Jurkat, Clone E6-1 (cell line): ENCODE measurements at places on chromosomes 6 and 20.

DNA sequence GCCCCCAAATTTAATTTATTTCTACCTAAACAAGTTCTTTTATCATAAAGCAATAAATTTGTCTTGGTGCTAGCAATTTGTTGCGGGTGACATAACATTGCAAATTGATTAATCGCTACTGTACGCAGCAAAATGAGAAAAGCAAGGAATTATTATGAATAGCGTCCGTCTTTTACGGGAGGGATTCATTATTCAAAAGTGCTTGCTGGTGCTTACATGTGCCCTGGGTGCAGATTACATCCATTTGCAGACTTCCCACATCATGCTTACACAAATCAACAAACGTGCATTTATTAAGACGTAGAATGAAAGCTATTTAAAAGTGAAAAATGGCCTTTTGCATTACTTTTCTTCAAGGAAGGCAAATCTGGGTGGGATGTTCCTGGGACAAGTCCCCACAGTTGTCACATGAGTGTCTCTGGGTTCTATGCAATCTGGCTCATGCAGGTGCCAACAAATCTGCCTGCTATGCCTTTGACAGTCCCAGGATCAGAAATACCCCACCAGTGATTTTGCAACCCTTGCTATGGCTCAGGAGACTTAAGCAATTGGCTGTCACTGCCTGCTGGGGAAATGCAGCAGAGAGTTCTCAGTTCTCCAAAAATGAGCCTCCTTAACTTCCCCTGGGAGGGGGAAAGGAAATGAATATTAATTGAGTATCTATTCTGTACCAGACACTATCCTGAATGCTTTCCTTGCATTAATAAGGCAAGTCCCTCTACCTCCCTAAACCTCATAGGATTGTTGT, 30.1 kb upstream of the MAFB start:
- no peak for DNase-seq

DNA sequence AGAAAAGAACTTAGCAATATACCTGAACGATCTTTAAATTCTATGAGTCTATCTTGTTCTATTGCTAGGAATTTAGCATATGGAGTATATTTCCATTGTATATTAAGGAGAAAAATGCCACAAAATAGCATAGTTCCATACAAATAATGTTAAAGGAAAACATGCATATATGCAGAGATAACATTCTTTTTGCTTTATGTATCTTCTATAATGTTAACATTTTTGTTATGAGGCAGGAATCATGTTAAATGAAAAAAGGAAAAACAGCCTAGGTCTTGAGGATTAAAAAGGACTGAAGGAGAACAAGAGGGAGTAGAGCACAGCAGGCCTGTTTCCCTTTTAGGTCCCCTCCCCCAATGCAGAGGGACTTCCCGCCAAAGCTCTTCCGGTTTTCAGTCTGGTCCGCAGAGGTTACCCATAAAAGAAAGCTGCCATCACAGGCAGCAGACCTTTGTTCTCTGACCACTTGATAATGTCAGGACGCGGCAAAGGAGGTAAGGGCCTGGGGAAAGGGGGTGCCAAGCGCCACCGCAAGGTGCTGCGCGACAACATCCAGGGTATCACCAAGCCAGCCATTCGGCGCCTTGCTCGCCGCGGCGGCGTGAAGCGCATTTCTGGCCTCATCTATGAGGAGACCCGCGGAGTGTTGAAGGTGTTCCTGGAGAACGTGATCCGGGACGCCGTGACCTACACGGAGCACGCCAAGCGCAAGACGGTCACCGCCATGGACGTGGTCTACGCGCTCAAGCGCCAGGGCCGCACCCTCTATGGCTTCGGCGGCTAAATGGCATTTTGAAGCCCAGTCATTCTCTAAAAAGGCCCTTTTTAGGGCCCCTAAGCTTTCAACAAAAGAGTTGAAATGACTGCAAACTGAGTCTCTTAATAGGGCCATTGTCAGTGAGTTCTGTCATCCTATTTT, 108.4 kb upstream of the PRSS16 start:
- peak; percentile 96 for DNase-seq

GRCh38 chr6:304833-305370, 12.6 kb downstream of the DUSP22 start:
- DNase-seq: no peak

DNA sequence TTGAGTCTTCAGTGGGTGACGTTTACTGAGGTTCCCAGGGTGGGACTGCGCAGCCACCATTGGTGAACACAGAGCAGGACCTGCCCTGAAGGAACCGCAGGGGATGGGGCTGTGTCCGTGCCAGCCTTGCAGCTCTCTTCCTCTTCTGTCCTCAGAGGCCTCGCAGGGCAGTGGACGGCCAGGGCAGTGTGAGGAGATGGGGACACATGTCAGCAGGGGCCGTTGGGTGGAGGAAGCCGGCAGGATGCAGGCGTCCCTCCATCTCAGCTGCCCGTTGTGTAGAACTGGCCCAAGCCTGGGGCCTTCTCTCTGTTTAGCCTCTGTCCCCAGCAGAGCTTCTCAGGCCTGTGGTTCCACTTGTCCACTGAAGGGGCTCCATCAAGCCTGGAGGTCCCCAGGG, 53.6 kb upstream of the SMOC2 start:
- no peak for DNase-seq

GRCh38 chr6:25504661-25505060, 147.4 kb upstream of the SCGN start:
- no peak for DNase-seq

- no peak for DNase-seq
These were observed 8.1 kb downstream of the SLC2A4RG start for GRCh38 chr20:63747622-63748069.

DNA sequence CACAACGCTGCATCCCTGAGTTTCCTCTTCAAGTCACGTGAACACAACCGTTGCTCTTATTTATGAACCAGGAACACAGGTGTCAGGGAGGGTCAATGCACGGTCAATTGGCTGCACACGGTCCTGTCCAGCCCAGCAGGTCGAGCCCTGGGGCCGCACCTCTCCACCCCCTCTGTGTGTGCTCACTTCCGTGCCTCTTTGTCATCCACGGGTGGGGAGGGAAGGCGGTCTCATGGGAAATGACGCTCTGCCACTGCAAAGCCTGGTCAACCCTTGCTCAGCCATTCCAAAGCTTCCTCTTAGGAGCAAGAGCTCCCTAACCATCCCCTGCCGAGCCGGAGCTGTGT, 38.7 kb downstream of the DACT2 start:
- DNase-seq: no peak

DNA sequence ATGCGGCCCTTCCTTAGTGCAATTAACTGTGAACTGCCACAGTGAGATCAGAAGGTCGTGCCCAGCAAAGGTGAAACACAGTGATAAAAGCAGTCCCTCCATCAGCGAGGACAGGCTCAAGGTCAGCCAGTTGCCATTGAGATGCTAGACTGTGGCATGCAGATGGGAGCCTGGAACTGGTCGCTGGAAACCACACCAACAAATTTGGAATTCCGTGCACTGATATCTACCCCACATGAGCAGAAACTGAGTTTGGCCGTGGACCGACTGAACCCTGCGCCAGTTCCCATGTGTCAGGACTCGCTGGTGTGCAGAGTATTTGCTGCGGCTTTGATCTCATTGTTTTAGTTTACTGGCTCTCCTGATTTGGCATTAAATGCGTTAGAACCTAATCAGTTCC, 125.6 kb upstream of the QKI start:
- DNase-seq: no peak

DNA sequence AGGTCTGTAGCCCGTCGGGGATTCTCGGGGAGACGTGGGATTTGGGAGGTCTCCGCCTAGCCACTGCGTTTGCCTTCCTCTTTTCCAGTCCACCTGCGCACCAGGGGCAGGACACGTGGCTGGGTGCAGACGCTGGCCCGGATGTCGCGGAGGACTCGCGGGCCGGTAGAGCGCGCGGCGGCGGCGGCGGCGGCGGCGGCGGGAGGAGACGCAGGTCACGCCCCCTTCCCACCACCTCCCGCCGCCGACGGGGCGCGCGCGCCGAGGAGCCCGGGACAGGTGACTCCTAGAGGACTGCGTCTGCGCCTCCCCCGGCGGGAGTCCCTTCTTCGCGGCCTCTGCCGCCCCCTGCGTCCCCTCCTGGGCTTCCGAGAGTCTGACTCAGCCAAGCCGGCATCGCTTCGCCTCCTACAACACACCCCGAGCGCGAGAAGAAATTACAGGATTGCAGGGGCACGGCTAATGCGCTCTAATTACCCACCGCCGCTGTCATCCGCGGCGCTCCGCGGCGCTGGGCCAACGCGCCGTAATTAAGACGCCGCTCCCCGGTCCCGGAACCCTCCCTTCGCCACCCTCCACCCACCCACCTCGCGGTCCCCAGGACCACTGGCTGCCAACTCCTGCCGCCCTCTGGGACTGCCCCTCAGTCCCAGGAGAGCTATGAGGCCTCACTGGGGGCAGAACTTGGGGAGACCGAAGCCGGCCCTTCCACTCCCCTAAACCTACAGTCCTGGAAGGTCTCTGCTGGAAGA, 124.5 kb downstream of the MRPL14 start:
- DNase-seq: no peak

DNA sequence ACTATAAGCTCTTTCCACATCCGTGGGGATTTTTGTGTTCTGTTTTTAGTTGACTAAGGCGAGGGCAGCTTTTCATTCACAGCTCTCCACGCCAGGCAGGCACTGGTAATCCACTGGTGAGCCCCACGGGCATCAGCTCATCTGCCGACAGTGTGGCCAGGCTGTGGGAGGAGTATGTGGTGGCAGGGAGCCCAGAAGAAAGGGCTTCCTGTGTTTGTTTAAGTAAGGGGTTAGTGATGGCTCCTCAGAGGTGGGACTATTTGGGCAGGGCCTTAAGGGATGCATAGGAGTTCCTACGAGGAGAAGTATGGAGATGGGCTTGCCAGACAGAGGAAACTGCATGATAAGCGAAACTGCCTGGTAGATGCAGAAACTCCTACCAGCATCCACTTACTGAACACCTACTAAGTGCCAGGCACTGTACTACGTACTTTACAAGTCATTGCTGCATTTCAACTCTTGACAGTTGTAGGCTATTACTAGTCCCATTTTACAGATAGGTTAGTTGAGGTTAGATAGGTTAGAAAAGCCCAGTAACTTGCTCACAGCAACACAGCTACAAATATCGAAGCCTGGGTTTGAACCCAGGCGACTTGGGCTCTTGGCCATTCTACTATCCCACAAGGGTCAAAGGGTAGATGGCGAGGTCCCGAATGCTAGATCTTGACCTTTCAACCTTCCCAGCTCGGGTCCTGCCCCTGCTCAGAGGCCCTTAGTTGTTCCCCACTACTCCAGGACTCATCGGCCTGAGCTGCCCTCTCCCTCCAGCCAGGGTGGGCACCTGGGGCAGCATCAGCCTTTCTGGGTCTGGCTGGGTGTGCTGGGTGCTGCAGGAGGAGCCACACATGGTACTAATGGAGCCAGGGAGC, 55.1 kb downstream of the CEBPB start:
- no peak for DNase-seq

GRCh38 chr6:31948753-31949413, 3.0 kb downstream of the CFB start:
- no peak for DNase-seq

DNA sequence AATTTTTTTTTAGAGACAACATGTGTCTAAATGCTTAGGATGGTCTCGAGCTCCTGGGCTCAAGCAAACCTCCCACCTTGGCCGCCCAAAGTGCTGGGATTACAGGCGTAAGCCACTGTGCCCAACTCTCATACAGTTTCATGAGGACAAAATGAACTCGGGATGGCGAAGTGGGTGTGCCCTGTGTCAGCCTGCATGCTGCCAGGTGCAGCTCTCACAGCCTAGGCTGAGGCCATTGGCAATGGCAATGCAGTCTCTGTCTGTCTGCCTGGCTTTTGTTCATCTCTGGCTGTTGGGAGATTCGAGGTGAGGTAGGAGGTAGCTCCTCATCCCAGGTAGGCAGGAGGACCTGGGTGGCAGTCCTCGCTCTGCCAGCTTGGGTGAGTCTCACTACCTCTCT, 88.0 kb downstream of the CHMP4B start:
- DNase-seq: no peak

GRCh38 chr6:130240232-130240631, 17.5 kb upstream of the SAMD3 start:
- DNase-seq: no peak

- no peak for DNase-seq
These were observed 31.3 kb downstream of the KCNK5 start for GRCh38 chr6:39197922-39198500.

DNA sequence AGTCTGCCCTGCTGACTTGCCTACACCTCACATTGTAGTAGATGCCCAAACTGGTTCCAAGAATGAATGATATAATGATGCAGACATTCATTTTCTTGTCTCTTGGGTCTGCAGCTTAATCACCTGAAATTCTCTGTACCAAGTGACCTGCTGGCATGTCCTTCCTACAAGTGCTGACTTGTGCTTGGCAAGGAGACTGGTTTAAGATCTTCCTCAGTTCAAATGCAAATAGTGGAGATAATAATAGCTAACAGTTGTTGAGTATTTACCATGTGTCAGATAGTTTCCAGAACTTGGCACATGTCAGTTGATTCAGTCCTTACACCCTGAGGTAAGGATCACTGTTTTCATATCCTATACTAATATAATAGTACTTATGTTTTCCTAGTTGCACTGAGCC, 223.4 kb downstream of the SLC24A3 start:
- no peak for DNase-seq

DNA sequence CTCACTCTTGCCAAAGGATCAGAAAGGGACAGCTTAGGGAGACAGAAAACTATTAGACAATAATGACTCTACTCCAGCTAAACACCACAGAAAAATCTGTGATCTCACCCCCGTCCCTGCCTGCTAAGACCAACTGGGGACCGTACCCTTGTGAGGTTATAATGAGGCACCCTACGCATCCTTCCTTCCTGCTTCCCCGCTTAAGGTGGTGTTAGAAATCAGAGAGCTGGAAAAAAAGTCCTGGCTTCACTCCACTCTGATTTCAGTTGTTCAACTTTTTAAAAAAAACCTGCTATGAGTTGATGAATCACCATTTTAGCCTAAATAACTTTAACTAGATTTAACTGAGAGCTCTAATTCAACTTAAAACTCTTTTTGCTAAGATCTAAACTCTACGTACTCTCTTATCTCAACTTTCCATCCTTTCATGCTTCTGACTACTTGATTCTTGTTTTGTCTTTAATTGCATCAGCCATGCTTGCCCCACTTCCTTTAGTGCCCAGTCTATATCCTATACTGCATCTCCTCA, 35.8 kb upstream of the TMEM14A start:
- peak; percentile 22 for DNase-seq

DNA sequence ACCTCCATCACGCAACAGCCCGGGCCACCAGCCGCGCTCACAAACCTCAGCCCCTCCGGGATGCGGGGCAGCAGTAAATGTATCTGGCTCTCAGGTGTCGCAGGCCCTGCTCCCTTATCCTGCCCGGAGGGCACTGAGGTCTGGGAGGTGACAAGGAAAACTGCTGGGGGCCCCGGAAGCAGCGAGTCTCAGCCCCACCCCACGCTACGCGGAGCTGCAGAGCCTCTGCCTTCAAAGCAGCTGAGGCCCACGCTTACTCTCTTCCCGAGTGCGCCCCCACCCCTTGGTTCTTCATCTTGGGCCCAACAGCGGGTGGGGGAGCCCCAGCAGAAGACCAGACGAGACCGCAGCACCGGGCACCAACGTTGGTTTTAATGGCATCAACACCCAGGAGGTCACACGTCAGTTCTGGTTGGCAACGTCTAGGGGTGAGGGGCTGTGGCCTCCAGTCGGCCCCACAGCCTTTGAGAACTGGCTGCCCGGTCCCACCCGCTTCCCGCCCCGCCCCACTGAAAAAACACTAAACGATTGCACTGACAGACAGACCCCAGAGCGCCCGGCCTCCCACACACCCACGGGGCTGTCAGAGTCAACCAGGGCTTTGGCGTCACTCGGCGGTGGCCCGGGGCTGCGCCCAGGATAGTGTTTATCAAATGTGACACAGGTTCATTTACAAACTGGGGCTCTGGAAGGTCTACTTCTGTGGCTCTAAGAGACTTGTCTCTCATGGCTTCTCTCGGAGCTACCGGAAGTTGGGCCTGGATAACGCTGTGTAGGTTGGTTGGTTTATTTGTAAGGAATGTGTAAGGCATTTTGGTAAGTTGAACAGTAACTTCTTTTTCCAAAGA, 43.7 kb downstream of the DSTN start:
- no peak for DNase-seq
